ENCODE measurements at places on chromosomes 3 and 15. TPM values are rescaled to one million over a fixed set of nuclear protein-coding genes. Genes with fewer than 3 reads are reported as not detected.

Gene MELTF
- 3.0 TPM for total RNA-seq

Gene CHP1
- total RNA-seq = 45.2 TPM

Gene ISY1
- 80.1 TPM for total RNA-seq

Gene GOLGA8S
- not detected for total RNA-seq

Gene XYLB
- 6.9 TPM for total RNA-seq

Gene HERC2
- total RNA-seq = 31.3 TPM

Gene ACKR2
- total RNA-seq = 1.4 TPM

Gene DNAJC17
- total RNA-seq = 48.1 TPM

All from activated CD8-positive, alpha-beta memory T cell treated with anti-CD3 and anti-CD28 coated beads for 36 hours (primary cell).